ENCODE measurements at places on chromosomes 16 and 17.
A peak's percentile ranks its signal among the peaks of the same experiment; 100 is the strongest.

DNA sequence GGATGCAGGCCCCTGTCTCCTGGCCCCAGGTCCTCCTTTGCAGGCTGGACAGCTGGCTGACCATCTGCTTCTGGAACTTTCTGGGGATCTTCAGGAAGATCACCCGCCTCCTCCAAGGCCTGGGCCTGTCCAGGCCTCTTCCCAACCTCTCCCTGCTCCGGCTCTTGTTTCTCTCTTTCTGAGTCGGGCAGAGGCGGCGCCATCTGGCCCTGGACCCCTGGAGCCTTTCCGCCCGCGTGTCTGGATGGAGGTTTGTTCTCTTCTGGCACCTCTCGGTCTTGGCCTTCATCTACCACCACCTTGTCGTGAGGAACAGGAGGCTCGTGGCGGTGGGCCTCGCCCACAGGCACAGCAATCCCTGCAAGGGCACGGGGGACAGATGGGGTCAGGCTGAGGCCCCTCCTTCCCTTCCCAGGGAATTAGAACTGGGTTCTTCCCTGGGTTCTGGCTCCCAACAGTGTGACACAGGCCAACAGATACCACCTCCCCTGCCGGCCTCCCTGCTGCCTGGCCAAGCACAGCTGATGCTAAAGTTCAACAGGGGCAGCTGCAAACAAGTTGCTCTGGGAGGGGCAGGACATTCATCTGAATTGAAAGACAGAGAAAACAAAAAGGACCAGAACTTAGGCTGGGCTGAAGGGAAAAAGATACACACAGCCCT lies 13.3 kb downstream of the NDUFAF8 start:
- DNase-seq, result no peak

GRCh38 chr17:27257031-27257357 lies 36.9 kb upstream of the WSB1 start:
- no peak for DNase-seq

DNA sequence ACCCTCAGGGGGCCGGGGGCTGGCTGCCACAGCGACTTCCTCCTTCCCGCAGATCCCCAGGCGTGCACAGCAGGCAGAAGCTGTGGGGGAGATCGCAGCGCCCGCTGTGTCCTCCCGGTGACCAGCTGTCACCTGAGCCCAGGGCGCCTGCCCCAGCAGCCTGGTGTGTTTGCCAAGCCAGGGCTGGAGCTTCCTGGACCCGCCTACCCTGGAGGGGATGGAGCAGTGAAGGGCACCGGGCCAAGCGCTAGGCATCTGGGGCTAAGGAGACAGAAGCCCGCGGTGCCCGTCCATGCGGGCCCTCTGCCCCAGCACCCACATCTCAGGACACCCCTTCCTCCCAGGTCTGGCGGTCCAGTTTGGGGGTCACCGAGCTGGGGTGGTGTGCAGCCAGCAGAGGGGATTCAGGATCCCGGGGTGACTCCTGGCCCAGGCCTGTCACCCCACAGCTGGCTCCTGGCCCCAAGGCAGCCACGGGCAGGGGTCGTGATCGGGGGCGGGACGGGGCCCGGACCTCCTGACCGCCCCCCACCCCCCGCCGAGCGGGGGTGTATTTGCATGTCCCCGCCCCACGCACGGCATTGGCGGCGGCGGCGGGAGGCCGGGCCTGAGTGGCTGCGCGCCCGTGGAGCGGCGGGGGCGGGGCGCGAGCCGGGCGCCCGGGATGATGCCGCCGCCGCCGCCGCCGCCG lies at the start of gene RAB26:
Gene RAB26, plus strand, starts transcription at position 645 of the 691 bp plus-strand sequence. CDS start 159 bp downstream, outside the sequence.
- DNase-seq, result peak; percentile 36

DNA sequence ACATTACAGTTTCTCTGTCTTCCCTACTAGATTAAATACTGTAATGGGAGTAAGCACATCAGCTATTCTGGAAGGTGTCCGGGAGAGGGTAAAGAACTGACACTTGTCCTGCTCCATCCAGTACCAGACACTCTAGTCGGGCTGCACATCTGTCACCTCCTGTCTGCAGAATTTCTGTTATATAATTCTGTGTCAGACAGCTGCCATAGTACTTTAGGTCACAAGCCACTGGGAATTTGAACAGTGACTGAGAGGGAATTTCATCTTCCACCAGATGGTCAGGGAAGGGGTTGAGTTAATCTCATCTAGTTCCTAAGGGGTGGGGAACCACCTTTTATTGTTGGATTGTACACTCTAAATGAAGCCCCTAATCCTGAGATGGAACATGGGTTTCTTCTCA lies 58.6 kb upstream of the NUDT7 start:
- no peak for DNase-seq

GRCh38 chr17:3843935-3844516 lies 2.0 kb downstream of the NCBP3 start:
- DNase-seq, result peak; percentile 32

- no peak for DNase-seq
These were observed 308.3 kb downstream of the CA10 start for GRCh38 chr17:51850201-51850600.

DNA sequence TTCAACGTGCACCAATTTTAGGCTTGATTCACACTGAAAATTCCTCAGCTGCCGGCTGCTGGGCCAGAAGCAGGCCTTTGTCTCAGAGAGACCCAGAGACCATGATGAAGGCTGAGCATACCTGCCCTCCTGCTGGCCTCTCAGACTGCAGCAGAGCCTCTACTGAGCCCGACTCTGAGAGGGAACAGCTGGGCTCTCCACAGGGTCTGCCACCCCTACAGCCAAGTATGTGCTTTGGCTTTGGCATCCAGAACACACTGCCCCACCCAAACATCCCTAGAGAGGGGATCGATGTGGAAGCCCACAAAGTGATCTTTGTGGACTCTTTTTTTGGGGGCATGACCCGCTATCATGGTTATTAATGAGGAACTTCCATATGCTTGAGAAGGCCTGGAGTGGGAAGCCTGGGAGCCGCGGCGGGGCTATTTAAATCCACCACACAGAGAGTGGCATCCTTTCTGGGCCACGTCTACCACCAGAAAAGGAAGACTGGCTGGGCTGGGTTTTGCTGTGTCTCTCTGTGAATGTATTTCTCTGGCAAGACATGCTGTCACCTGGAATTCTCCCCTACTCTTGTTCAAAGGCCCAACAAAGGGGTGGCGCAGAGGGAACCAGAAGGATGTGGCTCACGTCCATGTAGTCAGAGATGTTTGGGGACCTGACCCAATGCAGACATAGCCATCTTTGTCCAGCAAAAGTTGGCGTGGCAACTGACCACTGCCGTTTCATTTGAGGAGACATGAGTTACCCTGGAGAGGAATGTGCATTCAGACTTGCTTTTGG lies 69.3 kb downstream of the GNAO1 start:
- no peak for DNase-seq

DNA sequence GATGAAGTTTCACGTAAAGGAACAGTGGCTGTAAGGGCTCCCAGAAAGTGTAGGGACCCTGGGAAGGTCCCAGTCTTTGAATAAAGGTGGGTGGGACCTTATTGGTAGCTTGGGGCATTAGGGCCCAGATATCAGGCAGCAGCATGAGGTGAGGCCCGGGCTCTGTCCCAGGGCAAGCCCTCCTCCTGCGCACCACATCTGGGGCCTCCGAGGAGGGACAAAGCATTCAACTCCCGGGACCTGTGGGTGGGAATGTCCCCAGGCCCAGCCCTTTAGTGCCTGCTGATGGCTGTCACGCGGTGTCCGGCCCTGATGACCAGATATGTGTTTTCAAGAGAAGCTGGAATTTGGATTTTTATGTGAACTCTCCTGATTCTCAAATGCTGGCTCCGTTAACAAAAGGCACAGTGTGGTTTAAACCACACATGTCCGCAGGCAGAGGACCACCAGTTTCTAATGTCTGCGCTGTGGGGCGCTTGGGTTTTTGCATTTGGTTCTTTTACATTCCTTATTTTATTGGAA lies 30.4 kb downstream of the RAI1 start:
- DNase-seq, result no peak

DNA sequence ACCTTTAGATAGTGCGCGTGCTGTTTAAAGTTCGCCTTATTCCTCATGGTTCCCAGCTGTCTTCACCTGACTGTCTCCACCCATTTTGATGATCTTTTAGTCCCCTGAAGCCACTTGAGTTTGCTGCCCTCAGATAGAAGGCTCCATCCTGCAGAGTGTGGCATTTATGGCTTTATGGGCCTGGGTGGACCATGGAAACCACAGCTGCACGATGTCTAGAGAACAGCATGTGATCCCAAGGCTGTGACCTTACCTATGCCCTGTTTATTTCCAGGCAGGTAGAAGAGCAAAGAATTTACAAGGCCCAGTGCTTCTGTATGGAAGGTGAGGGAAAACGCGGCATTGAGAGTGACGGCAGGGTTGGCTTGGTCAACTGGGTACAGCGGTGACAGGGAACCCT lies 356.9 kb downstream of the SLC39A11 start:
- DNase-seq, result no peak

DNA sequence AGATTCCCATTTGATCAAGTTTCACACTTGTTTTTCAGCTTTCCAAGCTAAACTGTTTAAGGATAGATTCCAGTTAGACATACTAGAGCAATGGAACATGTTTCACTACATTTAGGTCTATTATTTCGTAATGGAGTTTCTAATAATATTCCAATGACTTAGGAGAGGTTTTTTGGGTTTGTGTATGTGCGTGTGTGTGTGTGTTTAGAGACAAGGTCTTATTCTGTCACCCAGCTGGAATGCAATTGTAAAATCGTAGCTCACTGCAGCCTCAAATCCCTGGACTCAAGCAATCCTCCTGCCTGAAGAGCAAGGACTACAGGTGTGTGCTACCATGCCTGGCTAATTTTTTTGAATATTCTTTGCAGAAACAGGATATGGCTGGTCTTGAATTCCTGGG lies 426.3 kb downstream of the ZFHX3 start:
- DNase-seq, result no peak

DNA sequence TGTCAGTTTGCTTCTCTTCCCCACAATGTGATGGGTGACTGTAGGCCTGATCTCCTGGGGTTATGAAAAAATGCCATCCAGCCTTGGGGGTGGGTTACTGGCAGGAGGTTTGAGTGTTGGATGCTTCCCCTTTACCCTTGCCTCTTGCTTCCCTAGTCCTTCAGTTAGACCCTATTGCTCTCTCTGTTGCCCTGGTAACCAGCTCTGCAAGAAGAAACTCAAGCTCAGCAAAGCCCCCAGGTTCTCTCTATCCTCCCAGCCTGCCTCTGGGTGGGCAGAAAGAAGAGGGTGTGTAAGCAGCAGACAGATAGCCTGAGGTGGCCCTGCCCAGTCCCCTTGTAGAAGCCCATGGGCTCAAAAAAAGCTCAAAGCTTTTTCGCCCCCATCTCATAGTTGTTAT lies 2.8 kb upstream of the RAPGEFL1 start:
- DNase-seq, result no peak

DNA sequence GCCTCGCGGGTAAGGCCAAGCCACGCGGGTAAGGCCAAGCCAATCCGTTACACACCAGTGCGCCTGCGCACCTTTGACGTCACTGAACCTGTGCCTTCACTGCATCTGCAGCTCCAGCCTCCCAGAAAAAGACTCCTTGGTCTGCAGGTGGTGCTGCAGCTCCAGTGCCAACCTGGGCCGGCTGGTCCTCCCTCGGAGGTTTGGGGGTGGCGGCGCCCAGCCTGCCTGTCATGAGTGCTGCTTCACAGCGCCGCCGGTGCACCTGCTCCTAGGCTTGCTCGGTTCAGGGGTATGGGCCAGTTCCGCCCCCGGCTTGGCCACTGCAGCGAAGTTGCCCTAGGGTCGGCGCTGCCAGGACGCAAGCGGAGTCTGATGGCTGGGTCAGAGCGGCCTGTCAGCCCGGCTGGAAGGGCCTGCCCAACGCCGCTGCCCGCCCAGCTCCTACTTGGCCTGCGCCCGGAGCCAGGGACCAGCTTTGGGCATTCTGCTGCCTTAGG lies 146.6 kb downstream of the USP22 start:
- DNase-seq, result no peak

- DNase-seq, result no peak
These were observed 80.6 kb downstream of the AMFR start for GRCh38 chr16:56344518-56345405.

- no peak for DNase-seq
These were observed 13.3 kb upstream of the PAFAH1B1 start for GRCh38 chr17:2580151-2580550.

DNA sequence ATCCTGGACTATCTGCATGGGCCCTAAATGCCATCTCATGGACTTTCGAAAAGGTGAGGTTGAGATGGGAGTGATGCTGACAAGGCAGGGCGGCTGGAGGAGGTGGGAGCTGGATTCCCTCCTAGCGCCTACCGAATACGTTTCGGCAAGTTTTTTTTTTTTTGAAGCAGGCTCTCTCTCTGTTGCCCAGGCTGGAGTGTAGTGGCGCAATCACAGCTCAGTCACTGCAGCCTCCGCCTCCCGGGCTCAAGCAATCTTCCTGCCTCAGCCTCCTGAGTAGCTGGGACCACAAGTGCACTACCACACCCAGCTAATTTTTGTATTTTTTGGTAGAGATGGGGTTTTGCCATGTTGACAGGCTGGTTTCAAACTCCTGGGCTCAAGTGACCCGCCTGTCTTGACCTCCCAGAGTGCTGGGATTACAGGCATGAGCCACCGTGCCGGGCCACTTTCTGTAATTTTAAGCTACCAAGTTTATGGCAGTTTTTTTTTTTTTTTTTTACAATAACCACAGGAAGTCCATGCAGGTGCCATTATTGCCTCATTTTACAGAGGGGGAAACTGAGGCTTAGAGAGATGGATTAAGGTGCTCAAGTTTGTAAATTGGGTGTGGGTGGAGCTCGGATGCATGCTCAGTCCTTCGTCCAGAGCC lies 246.4 kb downstream of the PRKCA start:
- DNase-seq, result no peak

Data from activated CD4-positive, alpha-beta T cell treated with anti-CD3 and anti-CD28 coated beads for 1 hour (primary cell).